ENCODE measurements at places on chromosomes 16 and 17.

DNA sequence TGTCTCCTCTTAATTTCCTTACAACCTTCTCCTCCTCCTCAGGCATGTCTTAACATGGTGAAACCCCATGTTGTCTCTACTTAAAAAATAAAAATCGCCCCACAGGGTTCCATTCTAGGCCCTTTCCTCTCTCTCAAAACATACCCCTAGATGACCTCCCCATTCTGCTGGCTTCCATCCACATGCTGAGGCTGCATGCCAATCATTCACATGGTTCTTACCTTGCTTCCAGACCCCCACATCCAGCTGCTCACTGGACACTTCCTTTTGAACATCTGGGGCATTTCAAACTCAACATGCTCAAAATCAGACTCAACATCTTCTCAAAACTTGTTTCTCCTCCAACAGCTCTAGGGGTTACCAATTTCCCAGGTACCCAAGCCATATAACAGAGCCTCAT, 12.4 kb upstream of the CTCF start:
- H3K4me3 ChIP-seq = no peak overlapping the region
- H3K36me3 ChIP-seq = no peaks in the 10 kb centered on the region
- no peak overlapping the region for H3K27ac ChIP-seq
- peaks cover 51% of the 10 kb centered on the region for H3K4me1 ChIP-seq
- no peak for DNase-seq
- H3K27me3 ChIP-seq = no peaks in the 10 kb centered on the region

DNA sequence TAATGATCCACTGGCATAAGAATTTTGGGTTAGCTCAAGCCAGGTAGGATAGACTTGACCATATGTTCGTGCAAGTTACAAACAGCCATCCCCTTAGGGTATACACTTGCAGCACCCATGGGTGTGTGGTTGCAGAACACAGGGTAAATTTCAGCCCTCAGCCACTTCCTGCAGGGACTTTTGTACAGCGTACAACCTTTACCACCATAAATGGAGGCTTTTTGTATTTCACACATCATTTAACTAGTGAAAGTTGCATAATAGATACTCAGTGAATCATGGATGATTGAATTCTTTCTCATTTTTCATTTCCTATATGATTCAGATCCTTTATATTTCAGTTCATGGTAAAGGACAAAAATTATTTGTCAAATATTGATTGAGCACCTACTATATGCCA, 473.9 kb downstream of the CDH13 start:
- no peaks in the 10 kb centered on the region for H3K4me1 ChIP-seq
- H3K27ac ChIP-seq = no peak overlapping the region
- DNase-seq = no peak
- no peaks in the 10 kb centered on the region for H3K36me3 ChIP-seq

DNA sequence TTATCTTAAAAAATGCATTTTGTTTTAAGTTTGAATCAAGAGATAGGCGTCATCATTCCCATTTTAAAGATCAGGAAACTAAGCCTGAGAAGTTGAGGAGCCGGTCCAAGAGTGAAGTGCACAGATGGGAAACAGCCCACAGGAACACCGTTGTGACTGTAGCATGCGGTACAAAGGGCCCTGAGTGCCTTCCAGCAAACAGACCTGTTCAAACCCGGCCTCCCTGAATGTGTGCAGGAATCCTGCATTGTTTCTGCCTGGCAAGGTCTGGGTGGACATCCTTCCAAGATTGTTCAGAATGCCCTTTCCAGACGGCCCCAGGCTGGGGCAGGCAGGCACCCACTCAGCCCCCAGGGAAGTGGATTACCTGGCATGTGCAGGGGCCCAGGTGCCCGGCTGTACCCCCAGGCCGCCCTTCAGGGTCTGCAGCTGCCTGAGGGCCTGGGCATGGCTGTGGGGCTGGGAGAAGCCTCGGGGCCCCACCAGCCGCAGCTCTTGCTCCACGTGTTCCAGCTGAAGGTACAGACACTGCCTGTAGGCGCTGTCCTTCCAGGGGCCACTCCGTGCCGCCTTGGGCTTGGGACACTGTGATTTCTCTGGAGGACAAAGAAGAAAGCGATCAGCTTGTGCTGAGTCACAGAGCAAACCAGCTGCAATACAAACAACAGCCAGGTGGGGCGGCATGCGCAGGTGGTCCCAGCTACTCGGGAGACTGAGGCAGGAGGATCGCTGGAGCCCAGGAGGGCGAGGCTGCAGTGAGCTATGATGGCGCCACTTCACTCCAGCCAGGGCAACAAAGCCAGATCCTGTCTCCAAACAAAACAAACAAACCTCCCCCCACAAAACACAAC, 45.0 kb upstream of the GCSH start:
- no peak overlapping the region for H3K27ac ChIP-seq
- H3K4me3 ChIP-seq = no peak overlapping the region
- no peaks in the 10 kb centered on the region for H3K27me3 ChIP-seq
- H3K4me1 ChIP-seq = no peaks in the 10 kb centered on the region
- DNase-seq = no peak

DNA sequence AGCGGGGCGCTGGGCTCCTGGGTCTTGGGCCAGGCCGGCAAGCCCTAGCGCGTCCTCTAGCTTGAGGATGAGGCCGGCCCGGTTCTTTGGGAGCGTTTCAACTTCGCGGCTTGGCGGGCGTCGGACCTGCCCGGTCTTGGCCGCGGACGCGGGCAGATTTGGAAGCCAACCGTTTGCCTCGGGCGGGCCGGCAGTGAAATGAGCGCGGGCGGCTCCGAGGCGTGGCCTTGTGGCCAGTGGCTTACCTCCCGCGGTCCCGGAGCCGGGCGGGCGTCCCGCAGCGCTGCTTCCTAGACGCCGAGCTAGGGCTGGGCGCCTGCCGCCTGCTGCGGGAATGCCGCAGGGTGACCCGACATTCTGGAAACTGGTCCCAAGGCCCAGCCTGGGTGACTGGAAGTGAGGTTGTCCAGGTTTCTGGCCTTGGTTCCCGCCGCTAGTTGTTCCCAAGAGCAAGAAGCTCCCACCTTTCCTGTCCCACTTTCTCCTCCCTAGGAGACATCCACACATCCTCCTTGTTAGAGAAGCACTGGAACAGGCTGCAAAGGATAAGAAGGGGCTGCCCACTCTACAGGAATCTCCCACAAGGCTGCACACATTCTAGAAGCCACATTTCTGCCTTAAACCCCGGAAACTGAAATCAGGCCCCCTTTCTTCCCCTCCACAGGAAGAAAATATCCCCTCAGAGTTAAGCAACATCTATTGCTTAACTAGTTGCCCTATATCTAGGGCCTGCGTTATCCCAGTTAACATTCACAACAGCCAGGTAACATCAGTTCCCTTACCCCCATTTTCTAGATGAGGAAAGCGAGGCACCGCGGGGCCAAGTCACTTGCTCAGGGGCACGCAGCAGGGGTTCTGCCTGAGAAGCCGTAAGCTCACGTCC, 4.5 kb upstream of the CBX8 start:
- DNase-seq = no peak
- no peaks in the 10 kb centered on the region for H3K36me3 ChIP-seq
- H3K27me3 ChIP-seq = peaks cover 80% of the 10 kb centered on the region
- H3K4me1 ChIP-seq = peaks cover 75% of the 10 kb centered on the region

- no peak overlapping the region for H3K27ac ChIP-seq
- no peak overlapping the region for H3K4me3 ChIP-seq
- DNase-seq = no peak
- H3K27me3 ChIP-seq = peaks cover 4% of the 10 kb centered on the region
Measured at GRCh38 chr16:23195366-23195978, 12.9 kb downstream of the SCNN1G start.

DNA sequence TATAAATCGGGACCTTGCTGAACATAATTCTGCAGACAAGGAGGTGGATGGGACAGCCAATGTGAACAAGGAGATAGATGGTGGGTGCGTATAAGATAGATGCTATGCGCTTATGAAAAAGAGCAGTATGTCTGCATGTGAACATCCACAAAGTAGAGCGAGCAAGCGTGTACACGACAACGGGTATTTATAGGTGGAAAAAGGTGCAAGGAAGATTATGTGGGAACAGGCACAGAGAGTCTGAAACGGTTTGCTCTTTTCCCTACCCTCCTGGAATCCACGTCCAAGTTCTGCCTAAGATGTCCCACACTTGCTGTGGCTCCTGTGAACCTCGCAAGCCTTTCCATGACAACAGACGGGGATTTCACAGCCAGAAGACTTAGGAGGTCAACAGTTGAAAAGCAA, 43.0 kb downstream of the SNX11 start:
- H3K4me1 ChIP-seq = no peaks in the 10 kb centered on the region
- no peak for DNase-seq
- H3K27ac ChIP-seq = no peak overlapping the region
- no peaks in the 10 kb centered on the region for H3K27me3 ChIP-seq
- no peak overlapping the region for H3K4me3 ChIP-seq

DNA sequence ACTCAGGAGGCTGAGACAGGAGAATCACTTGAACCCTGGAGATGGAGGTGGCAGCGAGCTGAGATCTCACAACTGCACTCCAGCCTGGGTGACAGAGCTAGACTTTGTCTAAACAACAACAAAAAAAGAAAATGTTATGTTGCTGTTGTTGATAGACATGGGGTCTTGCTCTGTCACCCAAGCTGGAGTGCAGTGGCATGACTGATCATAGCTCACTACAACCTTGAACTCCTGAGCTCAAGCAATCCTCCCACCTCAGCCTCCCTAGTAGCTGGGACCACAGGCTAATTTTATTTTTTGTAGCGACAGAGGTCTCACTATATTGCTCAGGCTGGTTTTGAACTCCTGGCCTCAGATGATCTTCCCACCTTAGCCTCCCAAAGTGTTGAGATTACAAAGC, 20.0 kb downstream of the FBXO47 start:
- no peak overlapping the region for H3K27ac ChIP-seq
- DNase-seq = no peak
- no peaks in the 10 kb centered on the region for H3K27me3 ChIP-seq
- H3K4me1 ChIP-seq = no peaks in the 10 kb centered on the region
- no peaks in the 10 kb centered on the region for H3K36me3 ChIP-seq

GRCh38 chr17:6067060-6067459, 3.1 kb upstream of the WSCD1 start:
- peaks cover 12% of the 10 kb centered on the region for H3K27me3 ChIP-seq
- peaks cover 8% of the 10 kb centered on the region for H3K4me1 ChIP-seq
- no peak for DNase-seq
- H3K4me3 ChIP-seq = no peak overlapping the region
- H3K27ac ChIP-seq = no peak overlapping the region

- no peak for DNase-seq
- no peaks in the 10 kb centered on the region for H3K27me3 ChIP-seq
- peaks cover 19% of the 10 kb centered on the region for H3K4me1 ChIP-seq
- H3K27ac ChIP-seq = no peak overlapping the region
- H3K4me3 ChIP-seq = no peak overlapping the region
- H3K36me3 ChIP-seq = no peaks in the 10 kb centered on the region
Measured at GRCh38 chr17:40363111-40363827, 1.3 kb downstream of the GJD3 start.

GRCh38 chr17:81245665-81246342, 6.7 kb downstream of the NDUFAF8 start:
- no peaks in the 10 kb centered on the region for H3K27me3 ChIP-seq
- H3K27ac ChIP-seq = no peak overlapping the region
- H3K4me3 ChIP-seq = no peak overlapping the region
- H3K36me3 ChIP-seq = peaks cover 7% of the 10 kb centered on the region

- H3K4me1 ChIP-seq = peaks cover 12% of the 10 kb centered on the region
- H3K4me3 ChIP-seq = no peak overlapping the region
- H3K27me3 ChIP-seq = no peaks in the 10 kb centered on the region
- H3K27ac ChIP-seq = no peak overlapping the region
- no peak for DNase-seq
- H3K36me3 ChIP-seq = no peaks in the 10 kb centered on the region
Measured at GRCh38 chr16:57497121-57497520, 10.8 kb upstream of the DOK4 start.

DNA sequence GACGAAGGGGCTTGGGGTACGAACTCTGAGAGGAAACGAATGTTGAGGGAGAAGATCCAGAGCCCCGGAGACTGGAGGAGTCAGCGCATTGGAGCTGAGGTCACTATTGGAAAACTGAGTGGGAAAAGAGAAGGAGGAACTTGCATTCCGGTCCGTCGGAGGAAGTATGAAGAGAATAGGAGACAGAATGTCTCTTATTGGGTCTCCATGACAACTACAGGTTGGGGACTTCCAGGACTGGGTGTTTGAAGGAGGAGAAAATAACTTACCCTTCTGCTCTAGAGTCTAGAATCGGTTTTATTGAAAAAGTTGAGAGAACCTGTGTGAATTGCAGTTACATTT, 537 bp downstream of the GOSR1 start:
- H3K36me3 ChIP-seq = peaks cover 5% of the 10 kb centered on the region
- DNase-seq = peak; percentile 62
- H3K4me3 ChIP-seq = peak overlapping the region; percentile 94
- peaks cover 4% of the 10 kb centered on the region for H3K27me3 ChIP-seq
- H3K27ac ChIP-seq = peak overlapping the region; percentile 99
- peaks cover 20% of the 10 kb centered on the region for H3K4me1 ChIP-seq

- H3K4me1 ChIP-seq = peaks cover 56% of the 10 kb centered on the region
- no peak overlapping the region for H3K4me3 ChIP-seq
- peak overlapping the region; percentile 82 for H3K27ac ChIP-seq
- no peaks in the 10 kb centered on the region for H3K27me3 ChIP-seq
- DNase-seq = no peak
Measured at GRCh38 chr16:47459603-47460002, 1.3 kb downstream of the ITFG1 start.

- peaks cover 17% of the 10 kb centered on the region for H3K36me3 ChIP-seq
- H3K27me3 ChIP-seq = no peaks in the 10 kb centered on the region
- DNase-seq = no peak
Measured at GRCh38 chr17:75799402-75799801, 14.8 kb downstream of the UNK start.

DNA sequence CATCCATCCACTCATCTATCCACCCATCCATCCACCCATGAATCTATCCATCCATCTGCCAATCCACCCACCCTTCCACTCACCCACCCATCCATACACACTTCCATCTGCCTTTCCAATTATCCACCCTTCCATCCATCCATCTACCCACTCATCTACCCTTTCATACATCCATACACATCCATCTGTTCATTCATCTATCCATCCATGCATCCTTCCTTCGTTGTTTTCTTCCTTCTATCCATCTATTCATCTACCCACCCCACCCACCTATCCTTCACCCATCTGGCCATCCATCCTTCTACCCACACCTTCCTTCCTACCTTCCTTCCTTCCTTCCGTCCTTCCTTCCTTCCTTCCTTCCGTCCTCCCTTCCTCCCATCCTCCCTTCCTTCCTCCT, 106.1 kb downstream of the WWOX start:
- no peak for DNase-seq
- no peak overlapping the region for H3K4me3 ChIP-seq
- no peaks in the 10 kb centered on the region for H3K36me3 ChIP-seq
- no peak overlapping the region for H3K27ac ChIP-seq
- H3K27me3 ChIP-seq = no peaks in the 10 kb centered on the region
- no peaks in the 10 kb centered on the region for H3K4me1 ChIP-seq
